Activated naive CD4-positive, alpha-beta T cell treated with anti-CD3 and anti-CD28 coated beads, Interleukin-2, amount 50 U/mL, for 72 hours (primary cell): ENCODE measurements at places on chromosomes 4 and X. TPM values are rescaled to one million over a fixed set of nuclear protein-coding genes. Genes with fewer than 3 reads are reported as not detected.

RPA4 gene
- 0.39 TPM for total RNA-seq

TEX13B gene
- total RNA-seq, result not detected

SMIM31 gene
- not detected for total RNA-seq

CPE gene
- total RNA-seq, result not detected

USP26 gene
- not detected for total RNA-seq

DNA sequence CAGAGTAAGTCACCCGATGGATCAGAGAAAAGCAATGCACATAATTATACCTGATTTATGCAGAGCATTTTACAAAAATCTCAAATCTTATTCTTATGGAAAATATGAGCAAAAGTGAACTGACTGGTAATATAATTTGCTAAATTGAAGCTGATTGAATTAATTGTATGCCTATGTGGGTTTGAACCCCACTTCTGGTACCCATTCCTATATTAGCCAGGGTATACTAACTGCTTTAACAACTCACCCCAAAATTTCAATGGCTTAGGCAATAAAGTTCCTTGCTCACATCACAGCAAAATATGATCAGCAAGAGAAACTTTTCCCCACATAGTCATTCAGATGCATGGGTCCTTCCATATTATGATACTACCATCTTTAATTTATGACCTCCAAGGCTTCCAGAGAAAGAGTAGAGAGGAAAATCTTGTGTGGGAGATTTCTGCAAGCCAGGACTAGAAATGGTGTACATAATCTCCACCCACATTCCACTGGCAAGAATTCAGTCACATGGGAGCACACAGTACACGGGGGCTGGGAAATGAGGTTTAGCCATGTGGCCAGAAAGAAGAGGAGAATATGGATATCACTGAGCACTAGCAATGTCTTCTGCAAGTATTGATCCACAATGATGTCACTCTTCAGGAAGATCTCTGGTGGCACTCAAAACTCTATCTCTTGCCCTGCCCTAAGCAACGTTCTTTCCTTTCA lies 640.7 kb downstream of the BCOR start:
- DNase-seq, result no peak

- DNase-seq, result no peak
Measured at GRCh38 chr4:24274381-24274941, 309.9 kb downstream of the DHX15 start.

DNA sequence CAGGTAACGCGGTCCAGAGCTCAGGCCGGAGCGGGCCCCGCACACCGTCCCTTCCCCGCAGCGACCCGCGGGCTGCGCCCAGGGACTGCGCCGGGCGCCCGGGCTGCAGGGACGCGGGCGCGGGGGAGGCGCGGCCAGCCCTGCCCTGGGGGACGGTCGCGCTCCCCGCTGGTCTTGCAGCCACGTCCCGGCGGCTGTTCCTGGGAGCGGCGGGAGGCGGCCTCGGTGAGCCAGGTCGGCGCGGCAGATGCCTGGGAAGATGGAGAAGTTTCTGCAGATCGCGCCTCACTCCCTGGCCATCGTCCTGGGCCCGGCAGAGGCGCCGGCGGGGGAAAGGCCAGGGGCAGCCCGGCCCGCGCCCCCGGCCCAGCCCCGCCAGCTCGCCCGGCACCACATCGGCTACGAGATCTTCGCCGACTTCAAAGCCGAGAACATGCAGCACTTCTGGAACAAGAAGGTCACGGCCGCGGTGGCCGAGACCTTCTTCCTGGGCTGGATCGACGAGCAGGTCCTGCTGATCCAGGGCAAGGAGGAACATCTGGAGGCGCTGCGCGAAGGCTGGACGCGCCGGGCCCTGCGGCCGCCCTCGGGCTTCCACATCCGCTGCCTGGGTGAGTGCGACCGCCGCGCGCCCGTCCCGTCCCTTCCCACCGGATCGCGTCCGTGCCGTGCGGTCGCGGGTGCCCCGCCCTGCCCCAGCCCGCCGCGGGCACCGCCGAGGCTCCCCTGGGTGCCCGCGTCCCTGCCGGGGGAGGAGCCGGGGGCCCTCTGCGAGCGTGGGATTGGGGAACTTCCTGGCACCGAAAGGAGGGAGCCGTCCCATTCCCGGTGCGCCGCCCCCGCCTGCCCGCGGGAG lies 107.4 kb upstream of the STOX2 start:
- peak; percentile 14 for DNase-seq

DNA sequence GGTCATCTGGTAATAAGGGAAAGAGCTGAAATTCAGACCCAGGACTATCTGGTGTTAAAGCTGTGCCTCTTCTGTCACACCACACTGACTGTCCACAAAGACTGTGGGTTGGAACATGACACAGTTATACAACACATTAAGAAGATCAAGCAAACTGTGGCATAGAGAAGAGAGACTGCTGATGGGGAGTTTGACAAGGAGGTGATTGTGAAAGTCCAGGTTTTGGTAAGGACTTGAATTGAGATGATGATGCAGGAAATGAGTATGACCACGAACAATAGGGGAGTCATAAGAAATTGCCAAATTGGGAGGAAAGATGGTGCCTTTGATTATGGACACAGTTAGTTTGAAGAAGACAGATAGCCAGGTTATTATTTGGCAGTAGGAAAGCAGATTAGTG lies 163.4 kb downstream of the PDGFRA start:
- no peak for DNase-seq

- no peak for DNase-seq
Measured at GRCh38 chr4:1533501-1534064, 127.3 kb upstream of the NKX1-1 start.
